ENCODE measurements at places on chromosomes 4 and X.

GRCh38 chr4:1204828-1205585 is 32.6 kb upstream of the SPON2 start:
- no peak for DNase-seq

GRCh38 chr4:82900066-82900410 is 497 bp upstream of the THAP9 start:
- DNase-seq = peak; percentile 64

DNA sequence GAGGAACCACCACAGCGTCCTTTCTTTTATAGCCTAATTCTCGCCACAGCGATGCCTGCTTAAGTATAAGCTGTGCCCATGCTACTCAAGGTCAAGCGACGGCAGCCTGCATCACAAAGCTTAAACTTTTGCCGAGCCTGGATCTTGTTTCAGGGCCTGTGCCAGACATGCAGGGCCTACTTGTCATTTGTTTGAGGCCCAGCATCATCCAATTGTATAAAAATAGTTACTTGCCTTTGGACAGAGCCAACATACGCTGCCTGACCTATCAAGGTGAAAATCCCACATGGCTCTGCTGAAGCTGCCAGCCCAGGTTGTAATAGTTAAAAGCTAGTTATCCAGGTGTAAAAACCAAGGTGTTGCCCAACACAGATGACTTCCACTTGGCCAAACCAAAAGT is 107.1 kb downstream of the TMEM131L start:
- no peak for DNase-seq

DNA sequence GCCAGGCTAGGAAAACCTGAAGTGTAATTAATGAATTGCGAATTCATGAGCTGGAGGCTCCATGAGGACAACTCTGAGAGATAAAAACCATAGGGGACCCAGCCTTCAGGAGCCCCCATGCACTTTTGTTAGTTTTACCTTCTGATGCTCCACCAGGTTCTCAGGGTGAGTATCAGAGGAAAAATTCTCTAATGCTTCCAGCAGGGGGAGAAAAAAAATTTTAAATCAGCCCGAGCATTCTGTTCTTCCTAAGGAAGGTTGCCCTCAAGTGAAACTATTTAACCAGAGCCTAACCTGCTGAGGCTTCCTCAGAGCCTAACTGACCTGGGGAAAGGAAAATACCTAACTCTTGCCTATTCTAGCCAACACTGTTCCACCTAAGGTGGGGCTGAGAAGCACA is 552.6 kb downstream of the PPARGC1A start:
- DNase-seq = no peak

- no peak for DNase-seq
Observed at GRCh38 chr4:42646999-42647541, 9.8 kb downstream of the ATP8A1 start.

Data from NCI-H1694 treated with DMSO at 0.1 percent for 48 hours (cell line).